ENCODE measurements at places on chromosomes 13 and 19.

DNA sequence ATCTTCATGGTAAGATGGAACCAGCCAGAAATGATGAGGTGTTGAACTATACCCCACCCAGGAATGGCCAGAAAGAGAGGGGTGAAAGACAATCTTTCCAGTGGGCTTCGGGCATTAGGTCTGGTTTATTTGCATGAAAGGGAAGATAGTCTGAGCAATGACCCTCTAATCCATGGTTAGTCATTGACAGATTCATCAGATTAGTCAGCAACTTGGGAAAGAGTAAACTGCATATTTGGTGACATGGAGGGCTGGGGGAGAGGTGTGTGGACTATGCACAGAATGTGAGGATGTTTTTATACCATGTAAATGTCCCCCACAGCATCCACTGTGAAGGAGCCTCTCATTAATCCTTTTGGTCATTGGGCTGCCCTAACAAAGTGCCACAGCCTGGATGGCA lies 30.1 kb upstream of the USP12 start:
- no peak for DNase-seq

DNA sequence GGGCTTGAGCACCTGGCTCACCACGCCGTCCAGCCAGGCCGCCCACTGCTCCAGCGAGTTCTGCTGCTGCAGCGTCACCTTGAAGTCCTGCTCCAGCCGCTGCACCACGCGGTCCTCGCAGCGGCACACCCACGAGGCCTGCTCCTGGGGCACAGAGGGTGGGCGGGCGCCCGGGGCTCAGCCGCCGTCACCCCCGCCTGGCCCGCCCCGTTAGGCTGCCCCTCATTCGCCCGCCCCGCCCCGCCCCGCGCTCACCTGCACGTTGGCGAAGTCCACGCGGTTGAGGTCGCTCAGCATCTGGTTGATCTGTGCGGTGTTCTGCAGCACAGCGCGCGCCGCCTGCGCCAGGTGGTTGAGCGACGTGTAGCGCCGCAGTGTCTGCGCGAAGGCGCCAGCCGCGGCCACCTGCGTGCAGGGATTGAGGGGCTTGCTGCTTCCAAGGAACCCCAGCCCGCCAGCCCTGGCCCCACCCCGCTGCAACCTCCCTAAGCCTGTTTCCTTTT lies 11.3 kb downstream of the DCAF15 start:
- no peak for DNase-seq

DNA sequence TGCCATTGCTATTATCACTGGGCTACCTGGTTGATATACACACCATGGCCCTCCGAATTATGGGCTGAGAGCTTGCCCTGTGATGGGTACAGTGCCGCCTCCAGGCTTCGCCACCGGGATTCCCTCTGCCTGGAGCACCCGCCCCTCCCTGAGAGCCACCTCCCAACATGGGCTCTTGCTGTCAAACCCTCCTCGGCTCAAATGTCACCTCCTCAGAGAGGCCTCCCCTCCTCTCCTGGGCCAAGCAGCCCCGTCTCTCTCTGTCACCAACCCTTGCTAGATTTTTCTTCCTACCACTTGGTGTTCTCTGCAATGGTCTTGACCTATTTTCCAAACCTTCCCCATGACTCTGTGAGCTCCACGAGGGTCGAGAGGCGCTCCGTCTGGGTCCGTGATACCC lies 12.2 kb upstream of the TLE2 start:
- DNase-seq, result no peak

DNA sequence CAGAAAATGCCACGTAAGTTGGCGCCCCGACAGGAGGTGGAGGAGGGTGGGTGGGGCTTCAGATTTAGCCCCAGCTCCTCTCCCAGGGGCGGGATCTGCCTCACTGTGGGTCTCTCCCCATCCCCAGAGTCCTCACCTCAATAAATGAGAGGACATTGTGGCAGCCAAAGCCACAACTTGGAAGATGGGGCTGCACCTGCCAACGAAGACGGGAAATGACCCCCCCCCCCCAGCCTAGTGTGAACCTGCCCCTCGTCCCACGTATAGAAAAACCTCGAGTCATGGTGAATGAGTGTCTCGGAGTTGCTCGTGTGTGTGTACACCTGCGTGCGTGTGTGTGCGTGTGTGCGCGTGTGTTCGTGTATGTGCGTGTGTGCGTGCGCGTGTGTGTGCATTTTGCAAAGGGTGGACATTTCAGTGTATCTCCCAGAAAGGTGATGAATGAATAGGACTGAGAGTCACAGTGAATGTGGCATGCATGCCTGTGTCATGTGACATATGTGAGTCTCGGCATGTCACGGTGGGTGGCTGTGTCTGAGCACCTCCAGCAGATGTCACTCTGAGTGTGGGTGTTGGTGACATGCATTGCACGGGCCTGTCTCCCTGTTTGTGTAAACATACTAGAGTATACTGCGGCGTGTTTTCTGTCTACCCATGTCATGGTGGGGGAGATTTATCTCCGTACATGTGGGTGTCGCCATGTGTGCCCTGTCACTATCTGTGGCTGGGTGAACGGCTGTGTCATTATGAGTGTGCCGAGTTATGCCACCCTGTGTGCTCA lies 1.5 kb upstream of the TRAPPC5 start:
- peak; percentile 23 for DNase-seq

DNA sequence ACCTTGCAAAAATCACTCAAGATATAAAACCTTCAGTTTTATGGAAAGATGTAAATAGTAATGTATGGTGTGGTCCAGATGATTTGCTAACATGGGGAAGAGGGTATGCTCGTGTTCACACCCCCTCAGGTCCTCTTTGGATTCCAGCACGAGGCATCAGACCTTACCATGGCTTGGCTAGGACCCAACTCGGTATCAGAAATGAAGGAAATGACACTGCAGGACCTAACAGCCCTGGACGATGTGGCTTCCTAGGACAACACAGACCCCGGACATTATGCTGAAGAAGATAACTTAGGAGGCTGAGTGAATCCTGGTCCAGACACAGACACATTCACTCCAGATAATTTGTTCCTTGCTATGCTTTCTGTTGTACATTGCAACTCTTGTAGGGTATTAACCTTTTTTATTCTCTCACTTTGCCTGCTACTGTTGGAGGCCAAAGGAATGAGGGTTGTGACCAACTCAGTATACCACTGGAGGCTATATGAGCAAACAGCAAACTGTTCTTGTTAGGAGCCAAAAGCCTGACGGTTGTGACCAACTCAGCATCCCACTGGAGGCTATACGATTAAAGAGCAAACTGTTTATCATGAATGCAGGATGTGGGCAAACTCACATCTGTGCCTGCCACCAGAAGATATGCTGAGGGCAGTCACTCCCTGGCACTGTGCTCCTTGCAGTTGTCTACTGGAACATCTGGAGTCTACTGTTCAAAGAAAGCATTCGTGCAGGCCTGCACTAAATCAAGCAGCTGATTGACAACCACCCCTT lies 121.7 kb downstream of the ZNF429 start:
- no peak for DNase-seq

- DNase-seq, result no peak
These were observed 46.1 kb upstream of the TSC22D1 start for GRCh38 chr13:44622261-44622660.

DNA sequence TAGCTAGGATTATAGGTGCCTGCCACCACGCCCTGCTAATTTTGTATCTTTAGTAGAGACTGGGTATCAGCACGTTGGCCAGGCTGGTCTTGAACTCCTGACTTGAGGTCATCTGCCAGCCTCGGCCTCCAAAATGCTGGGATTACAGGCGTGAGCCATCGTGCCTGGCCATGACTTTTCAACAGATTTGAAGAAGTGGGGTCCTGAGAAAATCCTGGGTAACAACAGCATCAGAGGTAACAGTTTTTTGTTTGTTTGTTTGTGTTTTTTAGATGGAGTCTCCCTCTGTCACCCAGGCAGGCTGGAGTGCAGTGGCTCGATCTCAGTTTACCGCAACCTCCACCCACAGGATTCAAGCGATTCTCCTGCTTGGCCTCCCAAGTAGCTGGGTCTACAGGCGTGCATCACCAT lies 3.7 kb downstream of the JUNB start:
- no peak for DNase-seq

DNA sequence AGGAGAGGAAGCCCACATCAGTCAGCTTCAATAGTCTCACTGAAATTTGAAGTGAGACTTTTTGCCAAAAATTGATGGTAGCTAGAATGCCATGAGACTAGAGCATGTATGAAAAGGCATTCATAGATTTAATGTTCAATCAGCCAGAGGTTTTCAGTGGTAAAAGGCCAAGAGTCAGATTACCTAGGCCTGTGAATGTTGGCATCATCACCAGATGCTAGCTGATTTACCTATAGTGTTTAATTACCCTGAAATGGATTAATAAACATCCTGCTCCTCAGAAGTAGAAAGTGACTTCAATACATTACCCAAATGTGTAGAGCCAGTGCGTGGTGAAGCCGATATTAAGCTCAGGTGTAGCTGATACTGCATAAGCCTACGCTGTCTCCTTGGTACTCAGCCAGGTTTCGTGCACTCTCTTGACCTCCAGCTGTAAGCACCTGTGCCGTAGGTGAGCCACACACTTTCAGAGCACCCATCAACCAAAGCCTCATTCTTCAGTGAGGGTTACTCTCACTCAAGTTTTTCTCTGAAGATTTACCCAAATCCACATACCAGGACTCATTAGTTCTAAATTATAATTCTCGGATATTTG lies 1140.3 kb upstream of the SLC10A2 start:
- no peak for DNase-seq

DNA sequence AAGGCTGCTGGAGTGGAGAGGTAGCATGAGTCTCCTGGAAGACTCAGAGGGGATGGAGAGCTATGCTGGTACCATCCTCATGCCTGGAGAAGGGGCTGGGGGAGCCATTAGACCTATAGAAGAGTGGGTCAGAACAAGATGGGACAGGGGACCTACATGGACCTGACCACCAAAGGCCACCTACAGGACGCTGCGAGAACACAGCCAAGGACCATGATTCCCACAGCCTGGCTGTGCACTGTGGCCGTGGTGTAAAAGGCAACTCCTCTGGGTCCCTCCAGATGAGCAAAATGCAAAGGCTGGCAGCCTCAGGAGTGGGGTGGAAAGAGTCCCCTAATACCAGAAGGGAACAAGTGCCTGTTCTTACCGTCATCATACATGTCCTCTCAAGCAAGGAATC lies 216.2 kb downstream of the SLC7A1 start:
- DNase-seq, result no peak

DNA sequence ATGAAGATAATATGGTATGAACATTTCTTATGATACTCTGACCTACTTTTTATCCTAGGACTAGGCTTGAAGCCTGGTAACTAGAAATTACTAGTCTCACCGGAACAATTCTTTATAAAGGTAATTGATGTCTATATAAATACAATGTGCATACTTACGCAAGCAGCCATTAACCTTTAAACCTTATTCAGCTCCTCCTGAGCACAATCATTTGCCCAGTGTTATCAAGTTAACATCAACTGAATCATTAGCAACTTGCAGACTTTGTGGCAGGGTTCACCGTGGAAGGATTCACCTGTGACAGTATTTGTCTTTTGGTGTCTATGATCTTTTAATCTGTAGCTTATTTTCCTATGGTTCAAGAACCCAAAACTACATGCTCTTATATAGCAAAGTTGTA lies 508.6 kb upstream of the KLHL1 start:
- no peak for DNase-seq

DNA sequence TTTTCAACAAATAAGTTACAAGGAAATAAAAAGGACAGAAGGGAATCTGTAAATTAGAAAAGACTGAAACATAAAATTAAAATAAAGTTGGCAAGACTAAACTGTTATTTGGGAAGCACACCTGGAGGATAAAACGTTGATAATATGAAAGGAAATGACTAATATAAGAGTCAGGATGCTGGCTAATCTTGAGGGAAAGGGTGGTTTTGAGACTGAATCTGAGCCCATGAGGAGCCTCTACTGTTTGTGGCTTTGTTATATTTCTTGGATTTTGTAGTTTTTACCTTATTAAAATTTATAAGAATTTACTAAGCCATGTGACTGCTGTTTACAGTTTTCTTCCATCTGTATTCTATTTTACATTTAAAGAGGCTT lies 718.0 kb upstream of the SPRY2 start:
- DNase-seq, result no peak

DNA sequence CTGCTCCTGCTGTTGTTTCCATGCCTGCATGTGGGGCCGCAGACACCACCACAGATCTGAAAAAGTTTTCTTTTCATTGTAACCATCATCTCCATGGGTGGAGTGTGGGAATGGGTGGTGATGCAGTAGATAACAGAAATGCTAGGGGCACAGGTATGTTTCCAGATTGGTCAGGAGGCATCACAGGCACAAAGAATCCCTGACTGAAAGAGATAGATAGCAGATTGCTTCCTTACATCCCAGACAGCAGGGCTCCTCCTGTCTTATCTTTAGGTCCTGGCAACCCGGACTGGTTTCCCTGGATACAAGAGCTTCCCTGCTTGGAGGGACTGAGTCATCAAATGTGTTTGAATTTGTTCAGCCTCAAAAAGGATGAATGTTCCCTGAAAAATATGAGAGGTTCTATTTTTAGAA lies 1937.6 kb downstream of the PCDH9 start:
- no peak for DNase-seq

DNA sequence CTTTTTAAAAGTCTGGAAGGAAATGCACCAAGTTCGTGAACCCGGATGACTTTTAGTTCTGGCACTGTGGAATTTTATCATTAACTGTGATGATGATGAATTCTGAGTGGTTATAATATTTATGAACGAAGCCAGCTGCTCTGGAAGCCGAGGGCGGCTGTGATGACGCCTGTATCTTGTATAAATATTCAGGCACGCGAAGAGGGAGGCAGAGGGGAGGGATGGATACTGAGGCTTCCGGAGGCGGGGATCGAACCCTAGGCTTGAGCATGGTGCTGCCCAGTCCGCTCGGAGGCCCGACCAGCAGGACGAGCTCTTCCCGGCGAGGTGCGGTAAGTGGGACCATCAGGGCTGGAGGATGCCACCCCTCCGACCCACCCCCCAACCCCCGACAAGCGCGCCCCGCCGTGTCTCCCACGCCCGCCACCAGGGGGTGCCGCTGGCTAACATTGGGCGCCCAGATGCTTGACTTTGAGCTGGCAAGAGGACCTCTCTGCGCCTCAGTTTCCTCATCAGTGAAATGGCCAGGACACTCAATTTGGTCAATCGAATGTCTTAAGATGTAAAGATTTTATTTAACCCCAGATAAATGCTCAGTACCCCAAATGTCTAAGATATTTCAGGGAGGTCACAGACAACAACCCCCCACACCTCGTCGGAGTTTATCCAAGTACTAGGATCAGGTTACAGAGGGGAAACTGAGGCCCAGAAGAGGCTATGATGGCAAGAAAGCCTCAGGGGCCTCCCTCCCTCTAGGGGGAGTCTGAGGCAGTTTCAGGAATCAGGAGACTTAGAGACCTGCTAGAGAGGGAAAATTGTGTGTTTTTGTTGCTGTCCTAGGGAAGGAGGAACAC lies 4.5 kb upstream of the RAB3A start:
- DNase-seq, result peak; percentile 49

- peak; percentile 64 for DNase-seq
These were observed 6.0 kb upstream of the WDR88 start for GRCh38 chr19:33125929-33126388.

- no peak for DNase-seq
These were observed at the start of gene ZNF132 for GRCh38 chr19:58439576-58440554. Gene ZNF132 (minus strand): TSS chr19:58440153. CDS start chr19:58439821, 332 bp downstream.

- no peak for DNase-seq
These were observed 19.4 kb upstream of the RANBP3 start for GRCh38 chr19:5997371-5997770.
